ENCODE measurements at places on chromosomes 4 and X.

DNA sequence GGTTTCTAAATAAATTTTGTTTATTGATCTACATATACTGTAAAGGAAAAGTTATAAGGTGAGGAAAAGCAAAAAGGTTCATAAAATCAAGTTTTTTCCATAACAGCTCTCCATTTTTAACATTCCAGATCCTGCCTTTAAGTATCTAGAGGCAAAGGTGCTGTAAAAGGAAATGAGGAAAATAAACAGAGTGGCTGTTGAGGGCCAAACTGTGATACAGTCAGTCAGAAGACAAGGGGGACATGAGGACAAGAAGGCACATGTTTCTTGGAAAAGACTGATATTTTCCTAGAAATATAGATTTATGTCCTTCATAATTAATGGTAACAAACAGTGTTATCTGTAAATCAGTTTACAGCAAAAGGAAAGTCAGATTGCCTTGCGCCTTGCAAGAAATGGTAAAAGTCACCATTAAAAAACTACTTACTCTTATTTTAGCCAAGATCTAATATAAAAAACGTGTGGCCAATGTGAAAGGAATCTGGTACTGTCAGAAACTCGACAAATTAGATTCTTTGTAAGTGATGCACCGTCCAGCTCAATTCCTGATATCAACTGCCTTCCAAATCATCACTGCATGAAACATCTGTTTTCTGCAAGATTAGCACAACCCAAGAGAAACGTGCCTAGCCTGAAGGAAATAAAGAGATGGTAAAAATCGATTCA, 34.0 kb upstream of the VEGFD start:
- no peak for DNase-seq

- DNase-seq = no peak
These were observed 4.2 kb downstream of the CPEB2 start for GRCh38 chr4:15006416-15007024.

- DNase-seq = no peak
These were observed 10.6 kb downstream of the ABCD1 start for GRCh38 chrX:153735274-153735673.

- no peak for DNase-seq
These were observed 5.7 kb upstream of the GPR174 start for GRCh38 chrX:79138658-79139241.

DNA sequence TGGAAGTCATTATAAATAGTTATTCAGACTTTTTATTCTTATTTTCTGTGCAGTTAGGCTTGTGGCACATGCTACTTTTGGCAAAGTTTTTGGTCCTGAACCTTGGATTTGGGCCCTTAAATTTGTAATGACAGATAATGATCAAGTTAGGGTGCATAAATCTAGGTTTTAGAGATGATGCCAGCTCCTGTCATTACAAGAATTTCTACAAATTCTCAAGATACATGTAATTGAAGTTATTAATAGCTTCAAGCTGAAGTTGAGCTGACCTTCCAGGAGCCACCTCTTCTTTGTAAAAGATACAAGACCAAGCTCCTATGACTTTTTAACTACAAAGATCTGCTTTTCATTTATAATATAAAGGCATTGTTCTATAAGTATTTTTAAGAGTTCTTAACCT, 255.6 kb upstream of the UGT8 start:
- no peak for DNase-seq

- no peak for DNase-seq
These were observed 16.7 kb upstream of the AFAP1 start for GRCh38 chr4:7956270-7956808.

GRCh38 chr4:100582146-100582545, 64.3 kb upstream of the EMCN start:
- DNase-seq = no peak

DNA sequence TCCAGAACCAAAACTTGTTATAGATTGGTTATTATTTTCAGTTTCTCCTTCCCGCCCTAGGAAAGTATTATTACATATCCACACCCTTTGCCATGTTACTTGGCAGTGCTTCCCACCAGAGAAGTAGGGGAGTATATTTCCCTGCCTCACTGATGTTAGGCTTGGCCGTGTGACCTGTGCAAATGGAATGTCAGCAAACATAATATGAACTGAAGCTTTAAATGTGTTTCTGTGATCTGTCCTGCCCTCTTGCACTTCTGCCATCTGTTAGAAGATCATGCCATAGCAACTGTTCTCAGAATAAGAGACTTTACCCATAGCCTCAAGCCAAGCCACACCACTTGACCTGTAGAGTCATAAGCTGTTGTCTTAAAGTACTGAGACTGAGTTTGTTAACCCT, 36.7 kb upstream of the NEUROG2 start:
- no peak for DNase-seq

DNA sequence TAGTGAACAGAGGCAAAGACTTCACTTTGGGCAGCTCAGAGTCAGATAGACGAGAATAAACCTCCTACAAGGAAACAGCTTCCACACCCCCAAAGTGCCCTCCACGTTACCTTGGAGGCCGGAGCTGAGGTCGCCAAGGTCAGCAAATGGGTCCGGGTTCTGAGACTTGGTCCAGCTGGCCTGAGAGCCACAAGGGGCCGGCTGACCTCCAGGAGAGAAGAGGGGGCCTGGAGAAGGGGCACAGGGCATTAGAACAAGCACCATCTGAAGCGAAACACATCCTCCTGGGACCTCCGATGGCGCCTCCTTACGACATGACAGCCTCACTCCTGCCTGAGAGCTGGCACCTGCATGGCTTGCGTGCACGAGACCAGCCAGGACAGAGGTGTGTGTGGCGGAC, 33.6 kb upstream of the CPLX1 start:
- no peak for DNase-seq

- DNase-seq = no peak
These were observed 13.2 kb upstream of the S100P start for GRCh38 chr4:6680372-6681034.

DNA sequence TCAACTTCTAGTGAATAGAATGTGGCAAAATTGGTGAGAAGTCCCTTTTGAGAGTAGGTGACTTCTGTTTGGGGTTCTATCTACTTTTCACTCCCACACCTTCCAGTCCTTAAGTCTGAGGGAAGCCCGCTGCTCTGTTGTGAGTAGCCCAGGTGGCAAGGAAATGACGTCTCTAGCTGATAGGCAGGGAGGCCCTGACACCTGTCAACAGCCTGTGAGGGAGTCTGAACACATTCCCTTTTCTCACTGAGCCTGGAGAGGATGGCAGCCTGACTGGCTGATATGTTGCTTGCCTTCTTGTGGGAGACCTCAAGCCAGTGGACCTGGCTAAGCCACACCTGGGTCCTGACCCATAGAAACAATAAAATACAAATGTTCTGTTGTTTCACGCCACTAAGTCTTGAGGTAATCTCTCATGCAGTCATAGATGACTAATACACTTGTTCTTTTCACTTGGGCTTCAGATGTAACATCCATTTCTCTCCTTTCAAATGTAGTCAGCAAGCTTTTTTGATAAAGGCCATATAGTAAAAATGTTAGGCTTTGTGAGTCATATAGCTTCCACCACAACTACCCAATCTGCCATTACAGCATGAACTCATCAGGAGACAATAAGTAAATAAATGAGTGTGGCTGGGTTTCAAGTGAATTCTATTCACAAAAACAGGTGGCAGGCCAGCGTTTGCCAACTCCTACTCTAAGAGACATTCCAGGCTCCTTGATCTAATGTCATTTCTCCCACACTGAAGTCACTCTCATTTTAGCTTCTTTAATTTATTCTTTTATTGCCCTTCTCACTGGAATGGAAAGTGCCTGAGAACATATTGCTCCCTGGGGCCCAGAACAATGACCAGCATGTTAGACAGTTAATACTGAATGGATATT, 265.1 kb upstream of the MAD2L1 start:
- DNase-seq = no peak

Data from activated effector memory CD4-positive, alpha-beta T cell treated with Interleukin-2 at 50 U/mL for 16 hours (primary cell).